Skin of body (tissue), 3 donors: ENCODE measurements at places on chromosomes 13 and 19. TPM values are rescaled to one million over a fixed set of nuclear protein-coding genes. Genes with fewer than 3 reads are reported as not detected.
A peak's percentile ranks its signal among the peaks of the same experiment; 100 is the strongest.

CGB5 gene
- total RNA-seq, result not detected

ALOX5AP gene
- 13.3 TPM for total RNA-seq

LSR gene
- 10.5 TPM for total RNA-seq

CEACAM19 gene
- total RNA-seq, result 3.4 TPM

NAPSA gene
- 0.59 TPM for total RNA-seq

ZNF429 gene
- total RNA-seq, result 9.3 TPM

C19orf85 gene
- not detected for total RNA-seq

MISP3 gene
- total RNA-seq, result 0.89 TPM

- DNase-seq, result no peak
These were observed 240.9 kb upstream of the SERP2 start for GRCh38 chr13:44132710-44133109.

DNA sequence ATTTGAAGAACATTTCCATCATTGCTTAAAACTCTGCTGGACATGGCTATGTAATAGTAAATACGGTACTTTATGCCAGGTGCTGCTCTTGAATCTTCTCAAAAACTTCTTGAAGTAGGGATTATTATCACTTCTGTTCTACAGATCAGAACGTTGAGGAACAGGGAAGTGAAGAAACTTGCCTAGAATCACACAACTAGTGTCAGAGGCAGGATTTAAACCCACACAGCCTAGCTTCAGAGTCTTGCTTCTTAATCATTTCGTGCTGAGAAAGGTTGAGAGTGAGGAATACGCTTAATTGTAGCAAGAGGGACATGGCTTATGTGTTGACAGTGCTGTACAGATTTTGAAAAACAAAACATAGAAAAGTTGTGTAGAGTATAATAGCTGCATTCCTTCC is 13.5 kb downstream of the TM9SF2 start:
- DNase-seq, result no peak

- DNase-seq, result no peak
These were observed 199.5 kb downstream of the ATP8A2 start for GRCh38 chr13:25571237-25571636.

DNA sequence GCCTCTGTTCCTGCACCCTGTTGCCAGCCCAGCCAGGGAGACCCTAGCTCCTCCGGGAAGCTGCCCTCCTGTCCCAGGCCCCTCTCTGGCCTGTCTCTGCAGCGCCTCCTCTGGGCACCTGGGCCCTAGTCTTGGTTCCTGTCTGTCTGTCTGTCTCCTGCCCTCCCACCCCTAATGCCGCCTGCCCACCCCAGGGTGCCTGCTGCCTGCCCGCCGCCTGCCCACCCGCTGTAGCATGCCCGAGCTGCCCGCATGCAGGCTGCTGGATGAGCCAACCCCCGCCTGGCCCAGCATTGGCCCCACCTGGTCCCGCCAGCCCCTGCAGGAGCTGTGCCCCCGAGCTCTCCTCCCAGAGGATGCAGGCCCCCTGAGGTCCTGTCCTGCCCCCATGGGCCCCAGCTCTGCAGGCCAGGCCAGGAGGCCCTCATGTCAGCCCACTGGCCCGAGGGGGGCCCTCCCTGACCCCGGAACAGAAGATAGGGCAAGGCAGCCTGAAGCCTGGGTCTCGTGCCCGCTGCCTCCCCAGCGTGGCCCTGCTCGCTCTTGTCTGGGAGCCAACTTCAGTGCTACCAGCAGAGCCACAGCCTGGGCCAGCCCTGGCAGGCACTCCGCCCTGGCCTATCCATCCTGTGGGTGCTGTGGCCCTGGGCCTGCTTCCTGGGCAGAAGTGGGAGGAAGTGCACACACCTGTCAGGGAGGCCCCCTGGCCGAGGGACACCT is 5.2 kb downstream of the MAP2K7 start:
- DNase-seq, result no peak

DNA sequence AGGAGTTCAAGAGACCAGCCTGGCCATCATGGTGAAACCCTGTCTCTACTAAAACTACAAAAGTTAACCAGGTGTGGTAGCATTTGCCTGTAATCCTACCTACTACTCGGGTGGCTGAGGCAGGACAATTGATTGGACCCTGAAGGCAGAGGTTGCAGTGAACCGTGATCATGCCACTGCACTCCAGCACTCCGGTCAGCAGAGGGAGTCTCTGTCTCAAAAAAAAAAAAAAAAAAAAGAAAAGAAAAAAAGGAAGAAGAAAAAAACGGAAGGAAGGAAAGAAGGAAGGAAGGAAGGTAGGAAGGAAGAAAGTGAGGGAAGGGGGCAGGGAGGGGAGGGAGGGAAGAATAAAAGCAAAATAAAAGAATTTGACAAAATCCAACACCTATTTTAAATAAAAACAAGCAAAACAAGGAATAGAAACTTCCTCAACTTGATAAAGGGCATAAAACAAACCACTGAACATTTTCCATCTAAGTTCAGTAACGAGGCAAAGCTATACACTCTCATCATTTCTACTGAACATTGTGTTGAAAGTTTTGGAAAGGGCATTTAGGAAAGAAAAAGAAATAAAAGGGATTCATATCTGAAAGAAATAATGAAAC is 411.6 kb upstream of the SLITRK5 start:
- no peak for DNase-seq

DNA sequence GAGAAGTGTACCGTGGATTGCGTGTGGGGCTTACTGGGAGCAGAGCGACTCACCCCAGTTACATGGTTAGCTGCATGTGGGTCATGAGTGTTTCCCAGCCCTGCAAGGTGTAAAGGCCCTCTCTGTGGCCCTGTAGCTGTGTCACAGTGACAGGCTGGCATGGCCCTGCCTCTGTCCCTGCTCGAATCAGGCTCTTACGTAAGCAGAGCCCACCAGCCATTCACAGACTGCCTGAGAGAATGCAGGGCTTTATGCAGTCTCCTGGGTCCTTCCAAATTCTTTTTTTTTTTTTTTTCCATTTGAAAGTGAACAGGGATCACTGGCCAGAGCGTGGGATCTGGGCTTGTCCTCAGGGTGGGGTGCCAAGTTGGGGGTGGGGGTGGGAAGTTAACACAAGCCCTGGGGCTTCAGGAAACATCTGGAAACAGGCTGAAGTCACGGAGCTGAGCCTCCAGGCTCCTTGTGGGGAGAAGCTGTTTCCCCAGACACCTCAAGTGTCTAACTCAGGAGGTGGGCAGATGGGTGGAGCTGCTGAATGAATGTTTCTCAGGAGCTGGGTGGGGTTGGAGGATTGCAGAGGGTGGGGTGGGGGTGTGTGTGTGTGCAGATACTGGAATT is 13.4 kb downstream of the TECR start:
- DNase-seq, result peak; percentile 48

- no peak for DNase-seq
These were observed 221.3 kb downstream of the NHLRC3 start for GRCh38 chr13:39259371-39260140.

DNA sequence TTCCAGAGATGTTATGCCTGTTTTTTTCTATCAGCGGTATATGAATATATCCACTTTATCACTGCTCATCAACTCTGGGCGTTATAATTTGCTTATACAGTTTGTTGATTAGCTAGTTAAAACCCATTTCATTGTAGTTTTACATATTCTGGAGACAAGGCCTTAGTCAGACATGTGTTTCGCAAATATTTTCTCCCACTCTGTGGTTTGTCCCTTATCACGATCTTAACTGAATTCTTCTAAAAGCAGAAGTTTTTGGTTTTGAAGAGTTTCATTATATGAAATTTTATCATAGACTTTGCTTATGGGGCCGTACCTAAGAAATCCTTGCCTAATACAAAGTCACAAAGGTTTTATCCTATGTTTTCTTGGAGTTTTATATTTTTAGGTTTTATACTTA is 84.6 kb downstream of the FRY start:
- DNase-seq, result no peak

DNA sequence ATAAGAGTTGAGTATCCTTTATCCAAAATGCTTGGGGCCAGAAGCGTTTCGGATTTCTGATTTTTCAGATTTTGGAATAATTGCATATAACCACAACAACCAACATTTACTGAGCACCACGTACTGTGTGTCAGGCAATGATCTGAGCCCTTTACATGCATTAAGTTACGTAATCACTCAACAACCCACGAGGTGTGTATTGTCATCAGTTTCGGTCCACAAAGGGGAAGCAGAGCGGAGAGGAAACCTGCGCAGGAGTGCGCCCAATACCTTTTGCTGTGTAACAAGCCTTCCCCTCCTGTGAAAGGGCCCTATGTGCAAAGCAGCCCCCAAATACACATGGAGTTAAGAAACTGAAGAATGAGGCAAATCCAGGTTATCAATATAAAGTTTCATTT is 20.7 kb upstream of the NLRP12 start:
- no peak for DNase-seq

GRCh38 chr13:63636316-63636993 is 2220.8 kb upstream of the PCDH20 start:
- no peak for DNase-seq

- no peak for DNase-seq
These were observed 4.9 kb upstream of the POU4F1 start for GRCh38 chr13:78608252-78608687.

DNA sequence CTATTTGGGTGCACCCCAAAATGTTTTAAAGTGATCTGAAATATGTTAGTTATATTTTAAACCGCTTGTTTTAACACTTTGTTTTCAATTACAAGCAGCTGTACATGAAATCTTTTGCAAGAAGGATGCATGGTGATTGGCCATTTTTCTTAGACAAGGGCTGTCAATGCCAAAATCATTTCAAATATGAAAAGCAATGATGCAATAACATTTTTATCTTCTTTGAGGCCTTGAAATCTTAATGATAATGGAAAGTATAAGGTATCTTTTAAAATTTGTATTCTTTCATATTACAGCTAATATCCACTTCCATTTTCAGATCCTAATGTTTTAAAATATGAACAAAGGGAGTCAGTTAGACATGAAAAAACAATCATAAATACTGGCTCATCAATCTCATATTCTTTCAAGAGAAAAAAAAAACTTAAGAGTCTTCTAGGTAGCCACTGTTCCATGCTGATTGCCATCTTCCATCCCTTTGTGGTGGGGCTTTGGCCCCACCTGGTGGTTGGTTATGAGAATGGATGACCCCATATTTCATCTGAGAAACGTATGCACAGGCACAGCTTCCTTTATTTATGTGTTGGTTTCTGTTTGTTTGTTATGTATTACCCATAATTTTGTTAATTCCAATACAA is 330.3 kb upstream of the MIR17HG start:
- no peak for DNase-seq

- peak; percentile 74 for DNase-seq
These were observed 18.0 kb upstream of the GARRE1 start for GRCh38 chr19:34236035-34236987.

GRCh38 chr19:6680141-6680540 is 10.2 kb upstream of the TNFSF14 start:
- no peak for DNase-seq

DNA sequence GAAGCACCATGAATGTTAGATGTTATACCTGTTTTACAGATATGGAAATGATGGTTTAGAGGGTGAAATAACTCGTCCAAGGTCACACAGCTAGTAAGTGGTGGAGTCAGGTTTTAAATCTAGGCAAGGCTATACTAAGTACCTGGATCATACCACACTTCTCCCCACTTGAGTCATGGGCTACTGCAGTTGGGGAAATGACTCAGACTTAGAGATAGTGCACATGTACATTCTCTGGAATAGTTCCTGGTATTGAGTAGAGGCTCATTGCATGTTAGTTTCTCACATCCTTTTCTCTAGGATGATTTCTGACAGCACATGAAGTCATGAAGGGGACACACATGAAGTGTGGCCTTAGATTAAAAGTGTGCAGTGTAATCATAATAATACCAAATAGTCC is 76.2 kb upstream of the TNFSF11 start:
- no peak for DNase-seq

DNA sequence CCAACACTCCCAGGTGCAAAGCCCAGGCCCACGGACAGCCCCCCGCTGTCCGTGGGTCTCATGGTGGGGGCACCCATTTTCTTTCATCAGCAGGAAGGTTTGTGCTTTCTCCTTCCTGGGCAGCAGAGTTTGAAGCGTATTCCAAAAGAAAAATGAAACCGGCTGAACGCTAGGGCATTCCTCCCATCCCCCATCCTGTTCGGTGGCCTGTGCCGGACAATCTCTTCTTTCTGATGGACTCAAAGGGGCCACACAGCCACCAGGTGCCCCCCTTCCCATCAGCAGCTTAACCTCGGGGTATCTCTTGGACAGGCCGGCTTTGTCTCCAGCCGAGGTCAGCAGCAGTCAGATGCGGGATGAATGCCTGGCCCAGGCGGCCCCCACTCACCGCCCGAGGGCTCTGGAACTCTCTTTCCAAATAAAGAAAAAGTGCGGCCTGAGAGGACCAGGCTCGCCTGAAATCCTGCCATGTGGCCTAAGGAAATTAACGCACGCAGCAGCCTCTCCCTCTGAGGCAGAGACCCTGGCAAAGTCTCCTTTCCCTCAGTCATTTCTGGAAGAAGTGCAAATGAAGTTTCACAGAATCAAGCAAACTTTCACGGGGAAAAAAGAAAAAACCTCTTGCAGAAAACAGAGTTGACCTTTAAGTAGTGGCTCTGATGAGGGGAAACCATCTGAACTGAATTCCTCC is 67.8 kb downstream of the RASA3 start:
- DNase-seq, result no peak

DNA sequence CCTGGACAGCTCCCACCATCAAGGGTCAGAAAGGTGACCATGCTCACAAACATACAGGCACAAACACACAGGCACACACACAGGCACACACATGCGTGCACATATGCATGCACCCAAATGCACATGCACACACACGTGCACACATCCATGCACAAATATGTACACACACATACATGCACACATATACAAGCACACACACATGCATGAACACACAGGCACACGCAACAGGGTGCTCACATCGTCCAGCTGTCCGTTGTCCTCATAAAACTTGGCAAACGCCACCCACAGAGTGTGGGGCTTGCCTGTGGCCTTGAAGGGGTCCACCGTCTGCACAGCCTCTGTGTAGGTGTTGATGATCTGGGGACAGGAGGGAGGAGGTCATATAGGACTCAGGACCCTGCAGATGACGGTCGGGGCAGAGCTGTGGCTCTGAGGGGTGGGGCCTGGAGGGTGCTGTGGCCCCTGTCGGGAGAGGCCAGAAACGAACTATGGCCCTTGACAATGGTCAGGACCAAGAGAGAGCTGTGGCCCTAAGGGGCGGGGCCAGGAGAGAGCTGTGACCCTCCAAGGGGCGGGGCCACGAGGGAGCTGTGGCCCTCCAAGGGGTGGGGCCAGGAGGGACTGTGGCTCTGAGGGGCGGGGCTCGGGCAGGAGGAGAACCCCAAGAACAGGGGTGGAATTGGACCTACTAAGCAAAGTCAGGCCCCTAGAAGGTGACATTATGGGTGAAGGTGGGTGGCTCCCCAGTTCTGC is 6.2 kb downstream of the XAB2 start:
- DNase-seq, result no peak

DNA sequence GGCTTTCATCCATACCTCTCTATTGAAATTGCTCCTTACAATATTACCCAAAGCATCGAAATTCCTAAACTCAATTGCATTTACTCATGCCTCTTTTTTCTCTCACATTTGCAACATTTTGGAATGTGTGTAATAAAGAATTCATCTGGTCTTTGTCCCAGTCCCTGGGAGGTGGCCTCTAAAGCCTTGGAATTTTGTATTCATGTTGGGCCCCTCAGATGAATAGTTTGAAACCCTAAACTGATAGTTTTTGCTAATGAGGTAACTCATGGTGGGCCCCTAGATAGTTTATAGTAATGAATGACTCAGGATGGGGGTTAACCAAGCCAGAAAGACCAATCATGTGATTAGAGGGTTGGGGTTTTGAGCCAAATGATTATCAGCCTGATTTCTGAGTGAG is 490.4 kb downstream of the DIAPH3 start:
- DNase-seq, result no peak

- DNase-seq, result no peak
These were observed 4.9 kb downstream of the NAPA start for GRCh38 chr19:47509973-47510372.
